ENCODE measurements at places on chromosomes 16 and 17.

DNA sequence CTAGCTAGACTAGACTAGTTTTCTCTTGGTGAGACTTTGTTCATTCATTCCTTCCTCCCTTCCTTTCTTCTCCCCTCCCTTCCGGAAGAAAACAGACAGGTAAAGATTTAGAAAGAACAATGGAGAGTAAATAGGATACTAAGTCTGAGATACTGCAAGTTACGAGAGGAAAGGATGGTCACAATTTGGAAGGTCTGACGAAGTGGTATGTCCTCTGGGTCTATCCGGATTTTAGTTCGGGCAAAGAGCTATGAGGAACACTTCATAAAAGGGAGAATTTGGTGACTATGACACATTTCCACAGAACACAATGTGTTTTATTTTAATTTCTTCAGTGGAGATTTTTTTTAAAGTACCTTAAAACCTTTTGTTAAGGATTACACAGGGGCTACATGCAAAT is 107.7 kb downstream of the BRIP1 start:
- no peak for DNase-seq

DNA sequence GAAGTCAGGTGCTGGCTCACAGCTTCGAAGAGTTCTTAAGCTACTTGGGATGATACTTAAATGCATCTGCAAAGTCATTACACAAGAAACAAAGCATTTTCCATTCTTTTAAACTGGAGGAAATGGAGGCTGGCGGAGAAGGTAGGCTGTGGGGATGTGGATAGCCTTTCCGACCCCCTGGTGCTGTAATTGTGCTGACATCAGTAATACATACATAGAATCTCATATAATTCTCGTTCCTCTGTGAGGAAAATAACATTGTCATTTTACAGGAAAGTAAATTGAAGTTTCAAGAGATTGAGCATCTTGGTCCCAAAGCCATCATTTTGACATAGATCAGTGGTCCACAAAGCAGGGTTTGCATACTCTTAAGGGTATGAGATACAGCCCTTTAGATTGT is 39.5 kb downstream of the UTP18 start:
- no peak for DNase-seq

DNA sequence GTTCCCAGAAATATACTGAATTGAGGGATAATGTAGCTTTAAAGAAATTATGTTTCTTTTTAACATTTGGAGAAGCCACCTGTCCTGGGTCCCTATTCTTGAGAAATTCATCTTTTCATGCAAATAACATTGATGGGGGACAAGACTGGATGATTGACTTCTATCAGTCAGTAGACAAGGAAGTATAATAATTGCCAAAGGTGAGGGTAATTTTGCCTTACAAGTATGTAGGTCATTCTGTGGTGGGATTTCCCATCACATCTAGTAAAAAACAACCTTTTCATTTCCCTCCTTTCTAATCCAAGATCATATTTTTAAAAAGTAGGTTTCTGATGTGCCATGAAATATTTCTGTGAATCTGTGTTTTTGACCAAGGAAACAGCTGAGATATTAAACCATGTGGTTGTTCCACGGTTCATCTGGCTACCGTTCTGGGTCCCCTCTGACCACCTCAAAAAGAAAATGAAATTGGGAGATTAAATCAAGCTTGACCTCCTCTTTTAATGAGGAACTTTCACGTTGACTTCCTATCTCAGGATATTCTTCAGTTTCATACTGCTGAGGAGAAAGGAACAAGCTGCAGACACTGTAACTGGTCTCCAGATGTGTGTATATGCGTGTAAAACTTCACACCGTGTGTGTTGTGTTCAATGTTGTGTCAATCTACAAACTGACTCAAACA is 138.6 kb downstream of the MAP2K6 start:
- no peak for DNase-seq

- DNase-seq: no peak
Observed at GRCh38 chr16:6573577-6573976, 759.1 kb upstream of the RBFOX1 start.

- DNase-seq: peak; percentile 72
Observed at GRCh38 chr16:20904507-20905081, 4.0 kb downstream of the LYRM1 start.

DNA sequence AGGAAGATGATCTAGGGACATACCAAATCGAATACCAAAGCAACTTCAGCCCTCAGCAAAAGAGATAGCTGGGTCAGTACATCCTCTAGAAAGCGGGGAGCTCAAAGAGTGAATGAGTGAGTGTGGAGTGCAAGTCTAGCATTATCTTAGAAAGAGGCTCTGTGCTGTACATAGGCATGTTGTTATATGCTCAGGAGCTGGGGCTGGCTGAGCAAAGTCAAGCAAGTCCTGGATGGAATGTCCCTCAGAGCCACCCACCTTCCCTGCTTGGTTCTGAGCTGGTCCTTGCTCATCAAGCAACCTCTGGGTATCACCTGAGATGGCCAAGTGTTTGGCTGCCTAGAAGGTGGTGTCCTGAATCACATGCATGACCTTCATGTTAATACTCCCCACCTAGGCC is 4.9 kb upstream of the KLHL11 start:
- no peak for DNase-seq

GRCh38 chr16:67801883-67802282 is 4.5 kb downstream of the RANBP10 start:
- peak; percentile 69 for DNase-seq

- DNase-seq: no peak
Observed at GRCh38 chr17:74836691-74837467, 22.8 kb downstream of the GRIN2C start.

- no peak for DNase-seq
Observed at GRCh38 chr17:49225554-49226236, 4.9 kb downstream of the PHOSPHO1 start.

- DNase-seq: no peak
Observed at GRCh38 chr16:28297784-28298510, 5.6 kb downstream of the SBK1 start.

- no peak for DNase-seq
Observed at GRCh38 chr17:2466931-2467330, 44.8 kb downstream of the METTL16 start.

- DNase-seq: peak; percentile 55
Observed at GRCh38 chr16:50697881-50698767, 4.7 kb downstream of the NOD2 start.

- DNase-seq: no peak
Observed at GRCh38 chr16:7703672-7704071, 371.0 kb downstream of the RBFOX1 start.

DNA sequence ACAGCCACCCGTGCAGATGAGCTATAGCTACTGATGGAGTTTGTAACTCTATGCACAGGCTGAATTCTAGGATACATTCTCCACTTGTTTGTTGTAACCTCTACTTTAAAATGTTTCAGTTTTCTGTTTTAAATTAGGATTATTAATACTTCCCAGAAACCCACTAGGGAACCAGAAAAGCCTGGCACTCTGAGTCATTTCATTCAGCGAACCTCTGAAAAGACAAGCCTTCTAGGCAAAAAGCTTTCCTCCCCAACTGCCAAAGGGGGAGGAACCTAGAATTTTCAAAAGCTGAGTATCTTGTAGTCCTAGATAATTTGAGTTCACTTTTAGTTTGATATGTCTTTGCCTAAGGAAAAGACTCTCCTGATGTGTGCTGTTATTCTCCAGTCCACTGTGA is 43.2 kb downstream of the GOSR1 start:
- no peak for DNase-seq

DNA sequence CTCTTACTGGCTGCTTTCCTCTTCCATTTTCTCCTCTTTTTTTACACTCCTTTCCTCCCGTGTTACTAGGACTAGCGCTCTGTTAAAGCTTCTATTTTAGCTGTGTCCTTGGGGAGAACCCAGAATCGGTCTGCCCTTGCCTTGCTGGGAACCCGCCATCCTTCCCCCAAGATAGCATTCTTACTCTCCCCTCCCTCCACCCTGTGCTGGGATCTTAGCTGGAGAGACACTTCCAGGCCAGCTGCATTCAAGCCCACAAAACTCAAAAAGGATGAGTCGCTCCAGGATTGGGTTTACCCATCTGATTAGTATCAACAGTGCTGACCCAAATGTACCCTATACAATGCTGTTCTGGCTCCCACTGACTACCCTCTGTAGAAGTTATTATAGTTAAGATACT is 200.5 kb upstream of the ASIC2 start:
- no peak for DNase-seq

GRCh38 chr17:80317706-80317980 is 57.0 kb downstream of the RNF213 start:
- no peak for DNase-seq

DNA sequence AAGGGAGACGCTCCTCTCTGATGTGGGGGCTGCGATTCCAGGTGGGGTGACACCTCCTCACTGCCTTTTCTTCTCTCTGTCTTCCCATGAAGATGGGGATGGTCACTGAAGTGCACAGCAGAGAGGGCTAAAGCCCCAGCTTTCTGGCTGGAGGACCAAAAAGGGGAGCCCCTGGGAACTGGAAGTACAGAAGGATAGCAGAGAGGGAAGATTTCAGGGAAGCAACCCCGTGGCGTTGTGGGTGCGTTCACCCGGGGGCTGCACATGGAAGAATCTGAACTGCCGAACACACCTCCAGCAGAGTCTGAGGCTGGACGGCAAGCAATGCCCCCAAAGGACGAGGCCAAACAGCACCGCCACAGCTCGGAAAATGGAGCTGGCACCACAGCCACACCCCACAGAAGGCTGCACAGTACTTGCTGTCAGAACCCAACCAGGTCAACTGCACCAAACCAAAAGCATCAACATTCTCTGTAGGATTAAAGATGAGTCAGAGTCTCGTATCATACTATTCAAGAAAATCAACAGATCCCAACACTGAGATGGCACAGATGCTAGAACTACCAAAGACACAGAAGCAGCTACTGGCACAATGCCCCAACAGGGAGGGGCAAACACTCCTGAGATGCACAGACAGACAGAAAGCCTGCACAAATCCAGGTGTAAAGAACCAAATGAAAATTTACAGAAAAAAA is 49.9 kb downstream of the MAP1LC3B start:
- no peak for DNase-seq

DNA sequence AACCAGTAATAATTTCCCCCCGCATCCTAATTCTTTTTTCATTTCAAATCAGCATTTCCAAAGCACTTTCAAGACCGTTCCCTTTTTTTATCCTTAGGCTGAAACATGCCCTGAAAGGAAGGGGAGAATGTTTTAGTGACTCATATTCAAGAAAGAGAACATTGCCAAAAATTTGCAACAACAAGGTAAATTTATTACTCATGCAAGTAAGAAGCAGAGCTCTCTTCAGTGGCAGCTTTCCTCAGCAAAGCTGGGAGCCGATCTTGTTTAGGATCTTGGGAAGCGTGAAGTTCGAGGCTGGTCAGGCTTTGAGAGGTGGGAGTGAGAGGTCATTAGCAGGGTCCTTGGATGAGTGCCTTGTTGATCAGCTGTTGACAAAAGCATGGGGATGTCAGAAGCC is 129.5 kb downstream of the PRKCA start:
- DNase-seq: no peak

- no peak for DNase-seq
Observed at GRCh38 chr16:63458846-63459245, 1422.6 kb upstream of the CDH8 start.

DNA sequence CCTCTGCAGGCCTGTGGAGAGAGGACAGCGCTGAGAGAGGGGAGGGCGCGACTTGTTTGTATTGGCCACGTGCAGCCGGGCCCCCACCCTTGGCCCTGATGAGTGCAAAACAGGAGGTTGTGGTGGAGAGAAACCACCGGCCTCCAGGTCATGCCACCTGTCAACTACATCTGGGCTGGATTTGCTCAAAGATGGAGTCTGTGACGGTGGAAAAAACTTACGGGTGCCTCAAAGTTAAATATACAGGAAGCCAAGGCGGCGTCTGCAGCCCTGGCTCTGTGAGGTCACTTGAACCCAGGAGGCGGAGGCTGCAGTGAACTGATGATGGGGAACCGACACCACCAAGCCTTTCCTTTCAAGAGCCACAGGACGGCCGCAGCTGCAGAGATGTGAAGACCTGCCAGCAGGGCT is 15.7 kb downstream of the C16orf74 start:
- peak; percentile 17 for DNase-seq

DNA sequence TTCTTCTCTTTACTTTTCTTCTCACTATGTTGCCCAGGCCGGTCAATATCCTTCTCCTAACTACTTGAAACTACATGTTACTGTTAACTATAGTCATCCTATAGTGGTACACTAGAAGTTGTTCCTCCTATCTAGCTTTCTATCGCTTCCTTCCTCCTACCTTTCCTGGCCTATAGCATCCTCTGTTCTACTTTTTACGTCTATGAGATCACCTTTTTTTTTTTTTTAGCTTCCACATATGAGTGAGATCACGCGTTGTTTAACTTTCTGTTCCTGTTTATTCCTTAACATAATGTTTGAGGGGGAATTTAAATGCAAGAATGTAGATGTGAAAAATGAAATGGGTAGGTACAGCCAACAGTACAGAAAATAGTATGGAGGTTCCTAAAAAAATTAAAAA is 30.5 kb upstream of the YPEL2 start:
- no peak for DNase-seq

DNA sequence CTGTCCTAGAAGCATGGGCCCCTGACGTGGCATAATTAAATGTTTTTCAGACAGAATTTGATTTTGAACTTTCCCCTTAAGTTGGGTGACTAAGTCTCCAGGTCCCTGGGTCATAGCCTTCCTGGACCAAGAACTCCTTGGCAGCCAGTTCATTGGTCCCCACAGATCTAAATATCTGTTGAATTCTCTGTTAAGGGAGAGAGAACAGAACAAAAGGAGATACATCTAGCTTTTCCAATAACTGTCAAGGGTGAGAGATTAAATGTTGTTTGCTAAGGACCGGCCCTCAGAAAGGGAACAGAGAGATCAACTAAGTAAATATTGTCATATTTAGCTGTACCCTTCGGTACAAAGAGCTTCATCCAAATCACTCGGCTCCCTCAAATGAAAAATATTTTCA is 78.2 kb upstream of the NOL11 start:
- DNase-seq: no peak

GRCh38 chr17:67528751-67529436 is 151.8 kb downstream of the PITPNC1 start:
- DNase-seq: no peak

DNA sequence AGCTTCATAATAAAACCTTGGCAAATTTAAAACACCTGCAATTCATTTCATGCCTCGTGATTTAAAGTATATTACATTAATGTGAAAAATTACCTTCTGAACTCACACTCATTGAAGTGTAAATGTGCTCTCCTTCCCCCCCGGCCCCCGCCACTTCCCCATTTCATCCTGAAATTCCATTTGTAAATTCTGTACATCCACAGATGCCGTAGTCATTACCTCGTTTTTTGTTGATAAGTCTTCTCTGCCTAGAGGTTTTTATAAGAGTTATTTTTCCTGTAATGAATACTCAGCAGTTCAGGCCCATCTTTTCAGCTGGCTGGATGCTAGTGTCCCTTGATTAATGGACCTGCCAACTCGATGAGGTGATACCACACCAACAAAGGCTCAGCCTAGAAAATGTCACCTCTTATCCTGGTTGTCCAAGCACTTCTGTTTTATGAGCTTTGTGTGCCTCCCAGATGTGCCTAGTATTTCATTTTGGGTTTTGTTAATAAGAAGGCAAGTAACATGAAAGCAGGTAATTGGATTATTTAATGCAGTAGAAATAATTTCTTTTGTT is 64.8 kb upstream of the KIFC3 start:
- no peak for DNase-seq

- DNase-seq: no peak
Observed at GRCh38 chr17:71494062-71494855, 626.6 kb upstream of the SOX9 start.

- DNase-seq: no peak
Observed at GRCh38 chr17:9772658-9773057, 18.7 kb downstream of the DHRS7C start.

- no peak for DNase-seq
Observed at GRCh38 chr17:13753771-13754170, 152.0 kb upstream of the HS3ST3A1 start.

- DNase-seq: no peak
Observed at GRCh38 chr16:79045191-79045590, 555.3 kb downstream of the MAF start.
